ENCODE measurements at places on chromosomes 3 and 15.

DNA sequence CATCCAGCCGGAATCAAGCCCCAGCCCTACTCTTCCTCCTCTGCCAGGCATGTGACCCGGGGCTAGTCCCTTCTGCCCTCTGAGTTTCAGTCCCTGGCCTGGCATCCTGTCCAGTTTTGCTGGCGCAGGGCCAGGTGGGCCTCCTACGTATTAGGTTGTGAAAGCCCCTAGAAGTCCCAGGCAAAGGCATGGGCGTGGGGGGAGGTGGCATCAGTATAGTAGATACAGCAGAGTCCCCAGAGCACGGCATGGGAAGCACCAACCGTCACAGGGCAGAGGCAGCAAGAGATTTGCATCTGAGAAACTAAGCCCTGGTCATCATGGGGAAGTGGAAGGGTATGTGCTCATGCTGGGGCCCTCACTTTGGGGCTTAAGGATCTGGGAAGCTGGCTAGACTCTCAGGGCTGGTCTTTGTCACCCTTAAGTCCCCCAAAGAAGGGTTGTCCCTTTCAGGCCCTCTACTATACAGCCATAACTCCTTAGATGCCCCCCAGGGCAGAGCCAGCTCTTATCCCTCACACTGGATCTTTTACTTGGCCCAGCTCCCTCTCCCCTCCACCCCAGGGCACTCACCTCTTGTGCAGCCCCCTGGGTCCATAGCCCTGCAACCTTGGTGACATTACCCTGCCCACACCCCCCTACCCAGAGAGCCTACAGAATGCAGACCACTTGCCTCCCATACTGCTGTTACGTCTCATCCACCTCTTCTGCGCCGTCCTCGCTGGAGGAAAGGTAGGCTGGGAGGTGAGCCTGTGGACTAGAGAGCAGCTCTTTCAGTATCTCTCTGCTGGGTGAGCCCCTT, 11.3 kb downstream of the NBEAL2 start:
- peak; percentile 73 for DNase-seq

DNA sequence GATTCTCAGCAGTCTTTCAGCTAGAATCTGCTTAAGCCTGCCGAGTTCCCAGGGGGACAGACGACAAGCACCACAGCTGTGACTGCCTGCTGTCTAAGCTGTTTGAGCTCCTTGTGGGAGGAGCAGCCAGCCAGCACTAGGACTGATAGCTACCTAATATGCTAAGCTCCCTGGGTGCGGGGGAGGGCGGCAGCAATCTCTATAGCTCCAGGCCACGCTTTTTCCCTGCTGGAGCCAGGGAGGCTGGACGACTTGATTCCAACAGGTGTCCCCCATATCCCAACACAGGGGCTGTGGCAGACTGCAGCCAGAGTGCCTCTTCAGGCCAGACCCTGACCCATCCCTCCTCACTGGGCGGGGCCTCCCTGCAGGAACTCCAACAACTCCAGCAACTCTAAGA, 134.1 kb upstream of the ARPP21 start:
- no peak for DNase-seq

DNA sequence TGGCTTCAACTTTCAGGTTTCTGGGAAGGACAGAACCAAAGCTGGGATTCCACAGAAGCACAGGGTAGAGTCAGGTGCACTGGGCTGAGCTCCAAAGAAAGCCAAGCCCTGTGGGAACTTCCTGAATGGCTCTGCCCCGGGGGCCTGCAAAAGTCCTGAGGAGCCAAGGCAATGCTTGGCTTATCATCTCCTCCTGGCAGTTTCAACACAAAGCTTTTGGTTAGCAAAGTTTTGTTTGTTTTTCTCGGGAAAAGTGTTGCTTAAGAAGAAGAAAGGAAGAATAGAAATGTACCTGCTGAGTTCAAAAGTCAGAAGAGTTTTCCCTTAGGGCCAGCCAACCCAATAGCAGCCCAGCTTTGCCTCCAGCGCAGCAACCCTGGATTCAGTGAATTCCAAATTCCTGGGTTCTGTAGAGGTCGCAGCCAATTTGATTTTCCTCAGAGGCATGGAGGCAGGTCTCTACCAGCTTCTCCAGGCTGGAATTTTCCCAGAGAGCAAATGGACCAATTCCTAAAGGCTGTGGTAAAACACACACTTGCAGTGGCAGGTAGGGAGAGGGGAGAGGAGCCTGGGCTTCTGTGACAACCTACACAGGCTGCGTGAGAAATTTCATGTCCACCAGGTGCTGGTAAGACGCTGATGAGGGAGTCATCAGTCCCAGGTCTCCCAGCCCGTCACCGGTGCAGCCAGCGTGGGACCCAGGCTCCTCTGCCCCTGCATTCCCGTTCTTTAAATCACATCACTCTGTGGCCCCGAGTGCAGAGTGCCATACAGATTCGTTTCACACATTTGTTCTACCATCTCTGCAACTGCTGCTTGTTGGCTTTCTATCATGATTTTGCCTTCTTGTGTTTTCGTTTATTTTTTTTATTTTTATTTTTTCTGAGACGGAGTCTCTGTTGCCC, 54.3 kb upstream of the SNRPA1 start:
- no peak for DNase-seq

- DNase-seq: peak; percentile 65
These were observed 408 bp downstream of the WDR82 start for GRCh38 chr3:52277972-52278509.

DNA sequence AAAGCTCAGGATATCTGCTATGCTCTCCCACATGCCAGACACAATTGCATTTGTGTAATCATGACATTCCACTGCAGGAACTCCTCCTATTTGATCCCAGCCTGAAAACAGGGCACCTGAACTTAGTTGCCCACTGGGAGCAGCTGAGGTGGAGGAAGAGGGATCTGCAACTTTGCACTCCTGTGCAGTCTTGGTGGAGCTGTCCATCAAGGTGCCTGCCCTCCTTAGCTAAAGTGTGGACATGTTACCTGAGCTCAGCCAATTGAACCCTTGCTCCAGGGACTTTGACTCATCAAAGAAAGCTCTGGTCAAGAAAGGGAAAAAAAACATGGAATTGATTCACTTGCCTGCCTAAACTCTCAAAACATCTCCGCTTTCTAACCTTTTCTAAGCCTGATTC, 33.3 kb upstream of the TUBGCP5 start:
- DNase-seq: no peak

DNA sequence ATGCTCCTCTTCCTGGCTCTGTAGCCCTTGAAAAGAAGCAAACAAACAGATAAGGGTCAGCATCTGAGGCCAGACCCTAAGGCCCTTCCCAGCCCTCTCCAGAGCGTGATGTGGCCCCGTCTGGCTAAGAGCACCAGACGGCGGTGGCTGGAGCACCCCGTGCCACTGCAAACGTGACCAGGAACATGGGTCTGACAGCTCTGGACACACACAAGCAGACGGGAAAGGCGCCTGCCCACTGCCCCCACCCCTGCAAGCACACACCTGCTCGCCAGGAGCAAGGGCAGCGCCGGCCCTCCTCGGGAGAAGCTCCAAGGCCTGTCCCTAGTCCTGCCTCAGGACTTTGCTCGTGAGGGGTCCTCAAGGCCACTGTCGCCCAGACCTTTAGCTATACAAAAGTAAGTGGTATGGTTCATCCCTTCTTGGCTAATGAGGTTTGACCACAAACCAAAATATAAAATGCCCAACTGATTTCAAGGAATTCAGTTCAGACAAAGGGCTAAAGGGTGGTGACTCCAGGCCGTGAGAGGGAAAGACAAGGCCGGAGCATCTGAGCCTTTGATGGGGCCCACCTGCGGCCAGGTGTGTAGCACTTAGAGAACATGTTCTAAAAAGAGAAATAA, 90.4 kb downstream of the XXYLT1 start:
- DNase-seq: no peak

DNA sequence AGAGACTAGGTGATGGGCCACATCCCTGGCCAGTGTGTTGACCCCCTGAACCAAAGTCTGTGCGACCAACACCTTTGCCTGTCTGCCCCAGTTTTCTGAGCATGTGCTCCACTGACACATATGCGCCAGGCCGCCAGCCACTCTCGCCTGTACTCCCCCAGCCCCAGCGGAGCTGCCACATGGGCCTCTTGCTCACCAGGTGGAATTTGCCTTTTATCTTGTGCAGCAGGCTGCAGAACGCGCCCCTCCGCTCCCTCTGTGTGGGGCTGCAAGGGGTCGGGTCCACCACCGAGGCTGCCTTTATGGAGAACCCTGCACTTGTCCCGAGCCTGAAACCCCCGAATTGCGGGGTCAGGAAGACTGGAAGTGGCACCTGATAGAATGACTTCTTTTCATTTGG, 405.7 kb upstream of the NPAP1 start:
- no peak for DNase-seq

GRCh38 chr3:5651351-5651750, 463.8 kb downstream of the EDEM1 start:
- DNase-seq: no peak

GRCh38 chr15:30979457-30979856, 12.0 kb downstream of the MTMR10 start:
- no peak for DNase-seq

- DNase-seq: no peak
These were observed 271.2 kb upstream of the CTDSPL start for GRCh38 chr3:37590328-37591079.

DNA sequence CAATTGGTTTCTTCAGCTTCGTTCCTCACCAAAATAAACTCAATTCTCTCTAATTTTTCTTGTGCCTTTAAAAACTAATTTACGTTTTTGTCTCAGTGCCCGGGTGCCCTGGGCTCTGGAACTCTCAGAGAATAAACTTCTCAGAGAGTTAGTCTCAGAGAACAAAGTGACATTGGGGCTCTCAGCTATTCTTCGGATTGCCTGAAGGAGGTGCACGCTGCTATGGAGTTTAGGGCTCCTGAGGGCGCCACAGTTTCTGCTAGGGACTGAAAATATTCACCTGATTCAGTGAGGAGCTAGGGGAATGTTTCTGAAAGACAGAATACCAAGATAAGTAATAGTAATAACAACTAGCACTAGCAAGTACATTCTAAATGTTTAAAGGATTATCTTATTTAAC, 22.7 kb downstream of the ZIC4 start:
- no peak for DNase-seq

GRCh38 chr15:74628949-74629348, 13.3 kb downstream of the CLK3 start:
- no peak for DNase-seq

DNA sequence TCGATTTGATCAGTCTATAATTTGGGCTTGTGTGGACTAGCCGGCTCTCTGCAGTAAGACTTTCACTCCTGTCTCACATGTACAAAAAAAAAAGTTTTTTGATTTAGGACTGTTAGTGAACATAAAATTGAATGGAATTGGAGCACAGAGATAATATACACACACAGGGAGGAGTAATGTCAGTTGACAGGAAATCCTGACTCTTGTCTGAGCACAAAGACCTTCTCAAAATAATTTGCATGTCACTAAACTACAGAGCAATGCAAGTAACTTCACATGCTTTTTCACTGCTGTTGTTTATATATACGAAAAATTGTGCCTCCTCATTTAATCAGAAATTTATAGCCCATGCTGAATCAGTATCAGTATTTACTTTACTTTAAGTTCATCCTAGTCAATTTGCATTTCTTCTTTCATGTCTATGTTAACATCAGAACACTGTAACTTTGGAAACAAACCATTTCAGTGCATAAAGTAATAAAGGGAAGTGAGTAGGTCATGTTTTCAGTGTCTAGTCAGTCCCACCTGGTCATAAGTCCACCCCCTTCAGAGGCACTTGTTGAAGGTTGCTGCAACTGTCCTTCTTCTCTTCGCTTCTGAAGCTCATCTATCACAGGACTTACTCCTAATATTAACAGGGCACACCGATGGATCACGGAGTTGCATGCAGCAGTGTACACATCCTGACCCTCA, 115.8 kb downstream of the FBXL22 start:
- DNase-seq: peak; percentile 35

GRCh38 chr3:87173776-87174175, 53.3 kb upstream of the CHMP2B start:
- DNase-seq: no peak

DNA sequence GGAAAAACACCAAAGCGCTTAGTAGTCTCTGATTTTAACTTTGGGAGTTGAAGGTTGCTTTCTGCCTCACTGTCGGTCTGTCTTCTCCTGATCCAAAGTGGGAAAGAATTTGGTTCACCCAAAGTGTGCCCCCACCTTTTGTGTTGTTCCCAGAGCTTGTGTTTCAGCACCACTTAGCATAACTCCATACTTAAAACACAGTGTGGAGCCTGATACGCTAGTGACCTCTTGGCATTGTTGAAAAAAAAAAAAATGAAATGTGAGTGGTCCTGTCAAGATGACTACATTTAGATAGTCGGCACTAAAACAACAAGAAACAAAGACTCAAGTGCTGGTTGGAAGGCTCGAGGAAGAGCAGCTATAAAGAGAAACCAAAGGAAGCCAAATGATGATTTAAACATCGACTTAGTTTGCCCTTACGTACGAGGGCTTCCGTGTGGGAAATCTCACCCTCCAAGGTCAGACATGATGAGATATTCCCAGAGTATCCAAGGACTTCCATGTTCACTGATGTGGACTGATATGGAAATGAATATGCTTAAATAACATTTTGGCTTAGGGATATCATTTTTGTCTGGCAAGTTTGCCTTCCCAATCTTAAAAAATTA, 178.8 kb downstream of the MEIS2 start:
- DNase-seq: no peak

- DNase-seq: no peak
These were observed 69.8 kb upstream of the TOPAZ1 start for GRCh38 chr3:44171891-44172290.

DNA sequence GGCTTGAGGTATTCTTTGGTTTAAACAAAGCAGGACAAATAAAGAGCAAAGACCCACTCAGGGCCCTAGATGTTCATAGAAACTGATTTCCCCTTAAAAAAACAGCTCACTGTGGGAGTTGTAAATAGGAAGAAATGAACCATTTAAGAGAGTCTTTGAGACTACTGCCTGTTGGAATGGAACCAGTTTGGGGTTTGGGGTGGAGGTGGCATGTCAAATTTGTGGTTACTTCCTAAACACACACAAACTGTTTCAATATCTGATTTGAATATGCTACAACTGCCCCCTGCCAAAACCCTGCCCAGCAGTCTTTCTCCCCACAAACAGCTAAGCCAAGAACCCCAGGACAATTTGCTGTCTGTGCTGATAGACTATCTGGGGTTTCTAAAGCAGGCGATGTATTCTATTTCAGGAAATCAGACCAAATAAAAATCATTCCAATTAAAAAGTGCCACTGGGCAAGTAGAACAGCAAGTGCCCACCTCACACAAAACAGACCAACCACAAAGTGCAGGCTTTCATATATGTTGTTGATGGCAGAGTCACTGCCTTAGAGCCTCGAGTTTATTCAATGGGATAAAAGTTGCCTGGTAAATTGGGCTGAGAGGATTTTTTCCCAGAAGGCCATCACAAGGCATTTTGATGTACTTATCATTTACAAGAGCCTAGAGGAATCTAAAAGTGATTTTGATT, 293.9 kb upstream of the PROK2 start:
- DNase-seq: no peak

GRCh38 chr3:34929036-34929435, 710.3 kb upstream of the ARPP21 start:
- DNase-seq: no peak

DNA sequence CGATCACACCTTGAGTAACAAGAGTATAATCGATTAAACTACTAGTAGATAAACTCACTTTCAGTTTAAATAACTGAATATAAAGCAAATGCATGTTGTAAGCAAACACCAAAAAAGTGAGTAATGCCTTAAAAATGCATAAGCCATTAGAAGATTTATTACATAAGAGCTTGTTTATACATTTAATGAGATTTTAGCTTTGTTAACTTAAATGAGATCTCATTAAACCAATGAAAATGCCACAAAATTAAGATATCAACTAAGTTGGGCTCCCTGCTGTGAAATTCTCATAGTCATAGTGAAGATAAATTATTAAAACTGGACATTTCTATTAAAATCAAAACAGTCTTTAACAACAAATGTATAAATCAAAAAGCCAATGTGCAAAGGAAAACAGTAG, 701.2 kb downstream of the NLGN1 start:
- DNase-seq: no peak
